ENCODE measurements at places on chromosomes 13 and 19. TPM values are rescaled to one million over a fixed set of nuclear protein-coding genes. Genes with fewer than 3 reads are reported as not detected.

DNA sequence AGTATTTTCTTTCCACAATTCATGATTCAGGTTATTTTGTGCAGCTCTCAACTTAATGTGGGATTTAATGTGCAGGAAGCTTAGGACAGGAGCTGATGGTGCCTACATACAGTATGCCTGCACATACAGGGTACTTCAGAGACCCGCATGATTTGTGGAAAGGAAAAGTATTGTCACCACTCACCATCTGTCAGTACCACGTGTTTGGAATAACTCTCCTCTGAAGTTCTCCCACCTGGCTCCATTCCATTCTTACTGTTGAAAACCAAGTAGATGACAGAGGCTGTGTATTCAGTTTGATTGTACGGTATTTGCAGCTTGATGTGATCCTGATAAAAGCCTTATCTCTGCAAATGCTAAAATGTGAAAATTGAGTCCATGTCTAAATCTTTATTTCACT is 85.7 kb downstream of the ZAR1L start:
- DNase-seq = no peak

- no peak for DNase-seq
These were observed at the start of gene EXOC3L2 for GRCh38 chr19:45245334-45245787. Gene EXOC3L2 (minus strand): TSS chr19:45245407. CDS start chr19:45239045, 6,362 bp downstream.

DNA sequence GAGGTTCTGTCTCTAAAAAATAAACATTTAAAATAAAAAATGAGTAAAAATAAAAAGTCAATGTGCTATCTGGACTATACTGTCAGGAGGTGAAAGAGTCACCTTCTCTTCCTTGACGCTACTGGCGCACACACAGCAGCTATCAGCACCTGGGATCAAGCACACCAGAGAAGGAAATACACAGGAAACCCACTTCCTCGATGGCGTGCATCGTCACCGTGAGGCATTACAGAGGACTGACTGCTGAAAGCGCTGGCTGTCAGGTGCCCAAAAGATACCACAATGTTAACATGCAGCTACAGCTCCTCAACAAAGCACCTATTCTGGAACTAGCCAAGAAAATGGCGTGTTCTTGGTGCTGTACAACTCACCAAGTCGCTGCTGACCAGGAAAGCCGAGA is 6.1 kb downstream of the SLC35E1 start:
- DNase-seq = no peak

DNA sequence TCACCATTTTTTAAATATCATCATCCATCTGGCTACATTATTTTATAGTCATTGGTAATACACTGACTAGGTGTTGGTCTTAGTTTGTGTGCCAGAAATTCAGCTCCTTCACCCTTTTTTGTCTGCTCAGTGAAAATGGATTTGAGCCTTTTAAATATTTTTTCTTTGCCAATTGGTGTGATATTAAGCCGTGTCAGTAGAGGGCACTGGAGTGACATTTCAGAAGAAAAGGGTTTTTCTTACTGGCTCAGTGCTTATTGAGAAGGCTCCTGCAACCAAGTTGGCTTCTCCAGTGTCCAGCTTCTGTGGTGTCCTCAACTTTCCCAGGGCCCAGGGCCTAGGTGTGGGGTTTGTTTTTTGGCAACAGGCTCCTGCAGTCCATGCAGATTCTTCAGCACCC is 546.6 kb downstream of the DACH1 start:
- no peak for DNase-seq

DNA sequence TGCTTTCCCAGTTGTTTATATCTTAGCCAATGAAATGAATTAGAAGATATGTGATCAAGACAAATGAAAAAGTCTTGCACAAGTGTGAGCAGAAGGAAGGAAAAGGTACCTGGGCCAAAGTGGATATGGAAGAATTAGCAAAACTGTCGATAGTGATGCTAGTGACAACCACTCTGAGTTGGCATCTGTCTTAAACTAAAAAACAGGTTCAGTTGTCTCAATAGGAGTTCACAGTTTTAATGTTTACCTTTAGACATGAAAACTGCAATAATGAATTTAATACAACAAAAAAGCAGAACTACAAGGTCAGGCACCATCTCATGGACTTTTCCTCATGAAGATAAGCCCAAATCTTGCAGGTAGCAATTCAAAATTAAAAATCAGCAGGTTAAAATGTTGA is 688.5 kb downstream of the EFNB2 start:
- DNase-seq = no peak

The PSG1 gene
- polyA plus RNA-seq = not detected
